ENCODE measurements at places on chromosomes 16 and 17.

- no peak for DNase-seq
Observed at GRCh38 chr17:58120195-58120822, 27.9 kb upstream of the OR4D1 start.

DNA sequence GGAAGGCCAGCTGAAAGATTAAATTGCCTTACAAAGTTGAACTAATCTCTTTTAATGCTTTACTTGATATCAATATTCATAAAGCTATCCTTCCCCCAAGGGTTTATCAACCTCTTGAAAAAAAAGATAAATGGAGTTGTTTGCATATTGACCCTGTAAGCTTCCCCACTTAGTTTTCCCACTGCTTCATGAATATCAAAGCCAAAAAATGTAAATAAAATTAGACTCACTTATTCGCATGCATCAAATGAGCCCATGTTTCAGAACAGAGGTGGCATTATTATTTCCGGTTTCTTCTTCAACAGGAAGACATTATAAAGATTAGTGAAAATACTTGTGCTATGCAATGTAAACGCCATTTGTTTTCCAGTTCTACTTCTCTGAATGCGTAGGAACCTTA lies 150.7 kb downstream of the CDH11 start:
- no peak for DNase-seq

GRCh38 chr17:76174037-76174436 lies 33.0 kb upstream of the FOXJ1 start:
- DNase-seq, result no peak

DNA sequence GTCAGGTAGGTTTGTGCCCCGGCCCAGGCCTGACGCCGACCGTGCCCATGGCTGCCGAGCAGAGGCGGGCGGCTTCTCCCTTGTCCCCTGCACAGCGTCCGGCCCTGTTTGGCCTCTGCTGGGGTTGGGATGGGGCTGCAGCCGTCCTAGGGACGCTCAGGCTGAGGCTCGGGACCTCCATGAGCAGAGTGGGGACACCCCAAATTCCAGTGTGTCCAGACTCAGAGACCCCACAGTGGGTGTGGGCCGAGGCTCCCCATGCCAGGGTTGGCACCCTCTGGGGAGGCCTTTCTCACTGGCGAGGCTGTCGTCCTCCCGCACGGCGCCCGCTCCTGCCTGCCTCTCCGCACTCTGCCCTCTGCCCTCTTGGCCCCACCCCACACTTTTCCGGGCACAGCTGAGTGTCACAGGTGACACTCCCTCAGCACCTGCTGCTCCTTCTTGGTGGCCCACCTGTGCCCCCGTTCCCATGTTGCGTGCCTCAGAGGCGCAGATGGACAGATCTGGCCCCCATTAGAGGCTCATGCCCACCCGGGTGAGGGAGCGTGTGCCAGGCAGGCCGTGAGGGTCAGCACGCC lies 16.1 kb downstream of the TRAF7 start:
- no peak for DNase-seq
